Cerebellar cortex (tissue), 1 donor: ENCODE measurements at places on chromosomes 12 and 14.

DNA sequence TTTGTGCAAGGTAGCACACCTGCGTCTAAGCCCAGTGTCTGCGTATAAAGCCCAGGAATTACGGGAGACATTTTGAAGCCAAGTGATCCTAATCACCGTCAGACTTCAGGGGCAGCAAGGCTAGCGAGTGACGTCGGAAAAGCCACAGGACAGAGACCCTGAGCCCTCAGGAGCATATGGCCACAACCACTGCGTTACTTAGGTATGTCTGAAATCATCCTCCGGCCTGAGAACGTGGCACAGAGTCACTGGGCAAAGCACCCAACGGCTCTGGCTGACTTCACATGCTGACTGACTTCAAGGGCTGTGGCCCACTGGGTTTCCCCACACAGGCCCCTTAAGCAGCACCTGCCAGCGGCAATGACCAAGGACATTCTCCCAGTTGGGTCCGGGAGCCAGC, 71.5 kb downstream of the RIMBP2 start:
- no peak for DNase-seq

DNA sequence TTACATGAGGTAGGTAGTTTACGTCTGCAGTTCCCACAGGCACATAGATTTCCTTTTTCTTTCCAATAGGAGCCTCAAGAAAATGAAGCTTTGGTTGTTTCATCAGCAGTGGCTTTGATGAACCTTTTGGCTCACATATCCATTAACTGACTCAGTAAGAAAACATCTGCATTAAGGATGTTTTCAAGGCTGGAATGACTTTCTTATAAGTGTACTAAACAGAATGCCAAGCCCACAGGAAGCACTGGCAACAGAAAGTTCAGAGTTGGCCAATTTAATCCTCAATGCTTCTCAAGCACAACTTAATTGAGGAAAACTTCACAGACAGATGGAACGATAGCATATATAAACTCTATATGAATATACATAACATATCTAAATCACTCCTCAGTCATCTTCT, 63.5 kb downstream of the ST8SIA1 start:
- no peak for DNase-seq

DNA sequence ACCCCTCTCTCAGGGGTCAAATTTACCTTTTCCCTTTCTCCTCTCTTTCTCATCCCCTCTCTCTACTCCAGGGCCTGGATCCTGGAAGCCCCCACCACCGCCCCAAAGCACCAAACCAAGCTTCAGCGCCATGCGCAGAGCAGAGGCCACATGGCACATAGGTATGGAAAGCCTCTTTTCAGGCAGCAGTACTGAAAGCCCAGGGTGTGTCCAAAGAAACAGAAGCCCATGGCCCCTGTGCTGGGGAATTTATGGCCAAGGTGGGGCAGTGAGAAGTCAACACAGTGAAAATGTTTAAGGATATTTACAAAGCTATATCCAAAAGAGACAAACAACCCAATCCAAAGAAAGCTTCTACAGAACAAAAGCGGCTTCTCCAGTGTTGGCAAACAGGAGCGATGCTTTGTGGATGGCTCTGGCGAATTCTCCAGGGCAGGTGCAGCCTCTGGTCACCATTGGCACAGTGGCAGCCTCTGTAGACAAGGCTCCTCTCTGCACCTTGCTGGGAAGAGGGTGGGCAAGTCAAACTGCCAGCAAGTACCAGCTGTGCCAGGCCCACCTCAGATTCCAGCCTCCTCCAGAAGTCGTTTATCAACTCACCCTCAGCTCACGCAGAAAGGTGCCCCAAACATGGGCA, 4.7 kb upstream of the CPNE6 start:
- no peak for DNase-seq

DNA sequence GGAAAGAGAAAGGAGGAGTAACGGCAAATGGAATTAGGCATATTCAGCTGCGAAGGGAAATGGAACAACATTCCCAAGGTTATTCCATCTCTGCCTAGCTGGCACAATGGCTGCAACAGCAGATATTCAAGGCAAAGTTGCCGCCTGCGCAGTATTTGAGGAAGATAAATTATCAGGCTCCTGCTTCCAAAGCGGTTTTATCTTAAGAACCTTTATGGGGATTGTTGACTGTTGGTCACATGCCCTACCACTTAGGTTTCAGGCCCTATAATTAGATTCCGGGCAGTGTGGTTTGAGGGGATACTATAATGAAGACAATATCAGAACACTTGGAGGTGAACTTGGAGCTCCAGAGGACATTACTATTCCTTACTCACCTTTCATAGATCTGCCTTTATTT, 99.7 kb downstream of the FGD4 start:
- no peak for DNase-seq

- no peak for DNase-seq
These were observed at the start of gene WNT1 for GRCh38 chr12:48978291-48978740. TSS of gene WNT1 (plus strand) at chr12:48978322. CDS start at chr12:48978651, 329 bp downstream.

GRCh38 chr14:52724360-52724644, 5.7 kb upstream of the STYX start:
- no peak for DNase-seq

DNA sequence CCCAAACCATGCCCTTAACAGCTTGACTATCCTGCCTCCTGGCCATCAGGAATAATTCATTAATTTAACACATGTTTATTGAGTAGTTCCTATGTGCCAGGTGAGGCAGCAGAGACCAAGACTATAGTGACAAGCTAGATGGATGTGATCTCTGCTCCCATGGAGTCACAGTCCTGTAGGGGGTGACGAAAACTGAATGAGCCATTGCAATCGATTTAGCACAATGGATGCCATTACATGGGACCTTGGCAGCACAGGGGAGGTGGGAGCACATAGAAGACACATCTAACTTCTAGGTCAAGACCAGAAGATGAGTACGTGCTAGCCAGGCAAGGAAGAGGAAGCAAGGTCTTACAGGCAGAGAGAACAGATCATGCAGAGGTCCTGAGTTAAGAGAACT, 68.7 kb downstream of the NOS1 start:
- DNase-seq: no peak

DNA sequence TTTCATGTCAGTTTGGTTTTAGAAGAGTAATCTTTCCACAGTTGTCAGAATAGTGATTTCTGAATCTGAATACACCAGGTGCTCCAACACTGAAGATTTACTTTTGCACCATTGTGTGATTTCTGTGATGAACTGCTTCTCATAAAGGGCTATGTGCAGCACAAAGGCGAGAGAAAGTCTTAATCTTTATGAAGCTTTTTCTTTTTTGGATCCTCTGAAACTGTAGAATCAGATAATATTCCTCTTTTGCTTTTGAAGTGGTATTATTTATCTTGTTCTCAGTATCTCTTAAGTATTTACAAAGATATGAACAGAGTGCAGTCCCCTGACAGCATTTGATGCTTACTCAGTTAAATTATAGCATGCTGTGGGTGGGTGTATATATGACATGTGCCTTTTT, 207.8 kb downstream of the NAV3 start:
- peak; percentile 65 for DNase-seq
